Cerebellar cortex (tissue), 1 donor: ENCODE measurements at places on chromosomes 2 and 18.

- no peak for DNase-seq
Measured at GRCh38 chr2:209686448-209686847, 85.2 kb upstream of the UNC80 start.

GRCh38 chr2:144642856-144643255 is 122.9 kb upstream of the ZEB2 start:
- DNase-seq = no peak

DNA sequence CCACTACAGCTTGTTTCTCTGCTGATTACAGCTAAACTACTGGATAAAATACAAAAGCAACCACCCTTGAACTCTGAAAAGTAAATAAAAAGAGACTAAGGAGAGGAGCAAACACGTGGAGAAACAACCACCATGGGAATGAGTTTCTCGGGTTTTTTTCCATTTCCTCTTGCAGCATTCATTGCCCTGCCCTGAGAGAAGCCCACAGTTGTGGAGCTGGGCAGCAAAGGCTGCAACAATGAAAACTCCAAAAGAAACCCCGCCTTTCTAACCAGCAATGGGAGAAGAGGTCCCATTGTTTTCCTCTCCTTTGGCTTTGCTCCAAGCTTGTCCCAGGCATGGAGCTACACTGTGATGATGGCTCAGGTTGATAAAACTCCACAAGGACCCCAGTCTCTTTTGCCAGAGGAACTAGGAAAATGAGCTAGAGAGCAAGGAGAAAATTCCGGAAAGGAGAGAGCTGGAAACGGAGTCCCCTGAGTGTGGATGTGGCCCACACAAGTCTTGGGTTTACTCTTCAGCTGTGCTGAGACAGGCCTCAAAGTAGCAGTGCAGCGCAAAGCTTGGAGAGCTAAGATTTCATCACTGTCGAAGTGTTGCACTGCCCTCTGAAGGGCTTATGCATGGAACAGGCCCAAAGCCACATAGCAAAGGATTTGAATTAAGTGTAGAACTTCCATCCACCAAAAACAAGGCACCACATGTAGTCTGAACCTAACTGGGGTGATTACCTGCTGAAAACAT is 20.9 kb downstream of the NAPG start:
- DNase-seq = no peak

DNA sequence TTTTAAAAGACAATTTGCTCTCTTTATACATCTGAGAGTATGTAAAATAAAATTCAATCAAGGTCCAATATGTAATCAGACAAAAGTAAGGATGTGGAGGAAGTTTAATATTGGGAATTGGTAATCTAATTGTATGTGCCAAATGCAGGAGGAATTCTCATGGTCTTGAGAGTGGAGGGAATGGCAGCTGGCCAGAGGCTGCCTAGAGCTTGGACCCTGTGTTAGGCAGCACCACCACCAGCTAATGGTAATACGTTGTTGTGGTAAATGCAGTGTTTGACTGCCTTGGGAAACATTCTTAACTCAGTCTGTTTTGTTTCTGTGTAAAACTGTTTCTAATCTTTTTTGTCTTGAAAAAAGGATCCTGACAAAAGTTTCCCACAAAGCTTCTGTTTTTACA is 30.0 kb downstream of the GALNT1 start:
- no peak for DNase-seq

- DNase-seq = no peak
Measured at GRCh38 chr2:157386247-157386646, 57.6 kb downstream of the CYTIP start.

DNA sequence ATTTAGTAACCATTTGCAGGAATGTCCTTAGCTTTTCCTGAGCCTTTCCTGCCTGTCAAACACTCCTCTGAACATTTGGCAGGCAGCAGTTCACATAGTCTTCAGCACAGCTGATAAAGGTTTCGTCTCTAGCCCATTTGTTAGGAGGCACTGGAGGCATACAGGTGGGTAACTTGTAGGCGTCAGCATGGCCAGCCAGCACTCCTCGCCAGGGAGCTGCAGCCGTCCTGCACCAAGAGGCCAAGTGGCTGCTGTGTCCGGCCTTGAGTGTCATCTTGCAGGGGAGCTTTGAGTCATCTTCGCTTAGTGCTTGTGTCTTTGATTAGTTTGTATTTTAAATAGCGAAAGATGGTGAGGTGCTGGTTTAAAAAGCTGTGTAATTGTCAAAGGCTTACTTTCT is 120.3 kb upstream of the NFATC1 start:
- no peak for DNase-seq

DNA sequence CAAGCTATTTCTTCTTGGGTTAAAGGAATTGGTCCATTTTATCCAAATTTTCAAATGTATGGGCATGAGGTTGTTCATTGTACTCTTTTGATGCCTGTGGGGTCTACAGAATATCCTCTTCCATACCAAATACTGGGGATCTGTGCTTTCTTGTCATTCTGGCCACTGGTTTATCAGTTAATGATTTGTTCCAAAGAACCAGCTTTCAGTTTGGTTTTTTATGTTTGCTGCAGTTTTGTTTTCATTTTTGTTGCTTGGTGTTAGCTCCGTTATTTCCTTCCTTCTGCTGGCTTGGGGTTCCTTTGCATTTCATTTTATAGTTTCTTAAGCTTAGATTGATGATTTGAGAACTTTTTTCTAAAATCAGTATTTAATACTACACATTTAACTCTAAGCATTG is 45.5 kb downstream of the SLC66A2 start:
- DNase-seq = no peak
